ENCODE measurements at places on chromosomes 1 and 21. TPM values are rescaled to one million over a fixed set of nuclear protein-coding genes. Genes with fewer than 3 reads are reported as not detected.
A peak's percentile ranks its signal among the peaks of the same experiment; 100 is the strongest.

DNA sequence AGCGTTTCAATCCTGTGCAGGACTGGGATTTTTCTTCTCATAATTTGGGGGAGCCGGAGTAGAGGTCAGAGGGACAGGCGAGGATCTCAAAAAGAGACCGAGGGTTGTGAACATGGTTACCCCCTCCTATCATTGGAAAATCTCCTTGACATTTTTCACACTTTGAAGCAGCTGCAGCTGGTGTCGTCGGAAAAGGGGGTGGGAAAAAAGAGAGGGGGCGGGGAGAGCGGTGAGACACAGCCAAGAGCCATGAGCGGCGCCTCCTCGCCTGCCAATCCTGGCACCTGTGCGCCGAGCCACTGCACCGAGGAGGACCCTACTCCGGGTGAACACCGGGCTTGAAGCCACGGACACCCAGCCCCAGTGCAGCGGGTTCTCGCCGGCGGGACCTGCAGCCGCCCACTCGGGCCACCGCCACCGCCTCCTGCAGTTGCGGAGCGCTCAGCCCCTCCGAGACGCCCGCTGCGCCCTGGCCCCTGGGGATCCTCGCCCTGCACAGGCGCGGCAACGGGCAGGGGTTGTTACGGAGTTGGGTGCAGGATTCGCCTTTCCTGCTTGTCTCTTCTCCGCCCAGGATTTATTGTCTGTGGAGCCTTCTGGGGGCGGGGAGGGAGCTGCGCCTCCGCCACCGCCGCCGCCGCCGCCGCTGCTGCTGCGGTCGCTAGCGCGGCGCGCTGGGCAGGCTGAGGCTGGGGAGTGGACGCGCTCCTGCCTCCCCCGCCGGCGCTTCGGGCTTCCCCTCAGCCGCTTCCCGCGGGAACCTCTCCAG is at the start of gene LRRC7:
Gene LRRC7 (plus strand): TSS at position 271 of the 769 bp plus-strand sequence. CDS start 718 bp downstream, outside the sequence.
- peaks cover 21% of the 10 kb centered on the region for H3K4me1 ChIP-seq
- H3K27me3 ChIP-seq, result peaks cover 72% of the 10 kb centered on the region
- DNase-seq, result no peak
- H3K36me3 ChIP-seq, result no peaks in the 10 kb centered on the region
- peak within 1 kb of the TSS; percentile 29 for H3K27ac ChIP-seq

DNA sequence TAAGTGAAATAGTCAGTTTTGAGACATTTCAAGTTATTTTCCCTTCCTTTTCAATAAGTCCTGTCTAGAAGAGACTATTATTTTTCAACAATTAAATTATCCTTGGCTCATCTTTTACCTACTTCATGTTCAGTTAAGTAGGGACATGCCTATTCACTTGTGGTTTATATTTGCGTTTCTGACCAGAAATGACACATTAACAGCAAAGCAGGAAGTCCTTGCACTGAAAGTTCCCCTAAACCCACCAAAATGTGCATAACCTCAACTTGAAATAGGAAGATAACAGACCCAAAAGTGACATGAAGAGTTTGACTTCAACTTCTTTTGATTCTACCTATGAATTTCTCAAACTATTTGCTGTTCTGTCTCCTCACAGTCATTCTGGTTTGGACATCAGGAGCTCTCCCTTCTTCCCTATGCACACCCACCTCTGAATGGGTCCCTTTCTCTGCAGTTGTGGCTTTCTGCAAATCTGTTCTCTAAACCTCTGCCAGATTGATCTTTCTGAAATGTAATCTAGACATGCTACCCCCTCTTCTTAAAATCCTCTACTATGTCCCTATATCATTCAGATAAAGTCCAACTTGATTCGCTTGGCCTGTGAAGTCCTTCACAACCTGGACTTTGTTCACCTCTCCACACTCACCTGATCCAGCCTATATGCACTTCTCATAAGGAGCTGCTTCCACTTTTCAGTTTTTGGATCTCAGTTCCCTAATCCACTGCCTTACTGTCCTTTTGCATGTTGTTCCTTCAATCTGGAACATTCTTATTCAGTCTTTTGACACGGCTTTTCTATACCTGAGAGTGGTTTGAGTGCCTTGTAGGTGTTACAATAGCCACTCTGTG is 661.5 kb upstream of the ADGRL4 start:
- no peaks in the 10 kb centered on the region for H3K27me3 ChIP-seq
- H3K36me3 ChIP-seq, result no peaks in the 10 kb centered on the region
- no peak for DNase-seq
- no peak overlapping the region for H3K27ac ChIP-seq
- H3K4me1 ChIP-seq, result no peaks in the 10 kb centered on the region
- H3K4me3 ChIP-seq, result no peak overlapping the region

GRCh38 chr1:231625975-231626534 is 535 bp upstream of the DISC1 start:
- peak overlapping the region; percentile 90 for H3K27ac ChIP-seq
- no peaks in the 10 kb centered on the region for H3K27me3 ChIP-seq
- peaks cover 22% of the 10 kb centered on the region for H3K4me1 ChIP-seq
- DNase-seq, result no peak

- peak overlapping the region; percentile 81 for H3K4me3 ChIP-seq
- no peaks in the 10 kb centered on the region for H3K36me3 ChIP-seq
- H3K27ac ChIP-seq, result peak overlapping the region; percentile 95
- no peaks in the 10 kb centered on the region for H3K27me3 ChIP-seq
Measured at GRCh38 chr1:150362721-150363425, 1.1 kb upstream of the RPRD2 start.

- H3K27me3 ChIP-seq, result no peaks in the 10 kb centered on the region
- H3K27ac ChIP-seq, result peak overlapping the region; percentile 71
- no peaks in the 10 kb centered on the region for H3K36me3 ChIP-seq
- DNase-seq, result no peak
Measured at GRCh38 chr21:38741092-38741949, 64.4 kb upstream of the ETS2 start.

DNA sequence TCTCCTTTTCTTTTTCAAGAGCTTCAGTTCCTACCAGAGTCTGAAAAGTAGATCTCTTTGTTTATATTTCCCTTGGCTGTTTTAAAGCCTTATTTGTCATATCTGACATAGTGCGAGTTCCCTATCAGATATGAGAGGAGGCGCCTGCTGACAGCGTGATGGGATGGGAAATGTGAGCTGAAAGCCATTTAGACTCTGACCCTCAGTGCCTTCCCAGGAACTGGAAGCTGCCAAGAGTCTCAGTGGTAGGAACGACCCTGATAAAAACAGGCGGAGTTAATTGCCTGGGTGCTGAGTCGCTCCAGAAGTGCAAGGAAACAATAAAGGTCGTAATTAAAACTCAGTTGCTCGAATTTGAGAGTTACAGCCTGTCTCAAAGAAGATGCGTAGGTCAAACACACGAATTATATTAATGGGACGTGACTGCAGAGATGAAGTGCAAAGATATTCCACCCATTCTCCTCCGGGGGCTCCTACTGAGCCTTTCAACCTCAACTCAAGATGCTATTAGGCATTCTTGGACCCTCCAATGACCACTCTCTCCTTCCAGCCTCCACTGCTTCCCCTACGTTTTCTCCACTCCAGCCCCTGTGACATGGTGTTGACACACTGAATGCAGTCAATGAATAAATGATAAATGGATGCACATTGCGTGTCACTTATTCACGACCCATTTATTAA is 84.6 kb downstream of the KAZN start:
- DNase-seq, result no peak
- H3K27me3 ChIP-seq, result no peaks in the 10 kb centered on the region
- H3K4me1 ChIP-seq, result no peaks in the 10 kb centered on the region
- H3K27ac ChIP-seq, result no peak overlapping the region

GRCh38 chr1:89688607-89689006 is 55.7 kb downstream of the LRRC8C start:
- no peaks in the 10 kb centered on the region for H3K36me3 ChIP-seq
- no peak overlapping the region for H3K27ac ChIP-seq
- peaks cover 17% of the 10 kb centered on the region for H3K4me1 ChIP-seq

- peaks cover 4% of the 10 kb centered on the region for H3K4me1 ChIP-seq
- no peak overlapping the region for H3K4me3 ChIP-seq
- no peak overlapping the region for H3K27ac ChIP-seq
- peaks cover 24% of the 10 kb centered on the region for H3K27me3 ChIP-seq
Measured at GRCh38 chr1:17209430-17209829, 4.5 kb downstream of the PADI1 start.

DNA sequence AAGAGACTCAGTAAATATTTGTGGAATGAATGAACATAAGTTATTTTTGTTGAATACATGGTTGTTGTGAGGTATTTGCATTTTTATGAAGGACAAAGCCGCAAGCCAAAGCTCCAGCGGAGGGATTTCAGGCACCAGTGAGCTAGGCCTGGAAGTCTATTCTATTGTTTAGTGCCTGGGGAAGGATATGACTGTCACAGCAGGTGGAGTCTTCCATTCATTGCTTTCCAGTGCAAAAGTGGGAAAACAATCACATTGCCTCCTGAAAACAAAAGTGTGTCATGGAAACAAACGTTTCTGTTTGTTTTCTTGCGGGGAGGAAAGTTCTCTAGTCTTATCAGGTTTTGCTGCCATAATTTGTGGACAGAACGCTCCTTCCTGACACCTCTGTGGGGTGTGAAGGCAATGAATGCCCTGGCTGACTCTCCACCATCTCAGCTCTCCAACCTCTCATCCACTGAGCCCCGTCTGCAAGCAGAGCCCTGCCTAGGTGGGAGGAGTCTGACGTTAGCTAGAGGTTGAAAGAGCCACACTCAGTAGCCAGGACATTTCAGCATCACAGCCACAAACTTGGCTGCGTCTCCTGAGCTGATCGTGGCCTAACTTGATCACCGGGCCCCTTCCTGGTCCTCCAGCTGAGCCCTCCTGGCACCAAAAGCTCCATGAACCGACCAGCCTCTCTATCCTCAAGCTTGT is 739.1 kb downstream of the MATN1 start:
- peak; percentile 27 for DNase-seq
- peaks cover 8% of the 10 kb centered on the region for H3K27me3 ChIP-seq
- no peaks in the 10 kb centered on the region for H3K36me3 ChIP-seq

PRAMEF11 gene
- not detected for total RNA-seq

GRCh38 chr1:30335997-30336390 is 387.4 kb downstream of the MATN1 start:
- H3K27me3 ChIP-seq, result peaks cover 2% of the 10 kb centered on the region
- no peaks in the 10 kb centered on the region for H3K4me1 ChIP-seq
- no peak overlapping the region for H3K4me3 ChIP-seq
- DNase-seq, result no peak

OR2T33 gene
- not detected for total RNA-seq

DAB1 gene
- total RNA-seq, result 1.2 TPM

DNA sequence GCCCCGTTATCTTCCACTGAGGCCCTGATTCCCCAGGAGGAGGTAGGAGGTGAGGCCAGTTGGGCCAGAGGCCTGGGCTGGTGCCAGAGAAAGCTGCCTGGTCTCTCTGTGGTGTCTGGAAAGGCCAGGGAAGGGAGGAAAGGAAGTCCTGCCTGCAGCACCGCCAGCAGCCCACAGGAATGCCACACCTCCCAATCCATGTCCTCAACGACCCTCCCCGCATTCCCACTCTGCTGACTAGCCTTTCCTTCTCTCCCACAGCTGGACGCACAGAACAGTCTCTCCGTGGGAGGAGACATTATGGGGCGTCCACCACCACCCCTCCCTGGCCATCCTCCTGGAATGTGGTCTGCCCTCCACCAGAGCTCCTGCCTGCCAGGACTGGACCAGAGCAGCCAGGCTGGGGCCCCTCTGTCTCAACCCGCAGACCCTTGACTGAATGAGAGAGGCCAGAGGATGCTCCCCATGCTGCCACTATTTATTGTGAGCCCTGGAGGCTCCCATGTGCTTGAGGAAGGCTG is 18.0 kb downstream of the CSF1 start:
- peaks cover 29% of the 10 kb centered on the region for H3K4me1 ChIP-seq
- peak overlapping the region; percentile 72 for H3K27ac ChIP-seq
- DNase-seq, result peak; percentile 36
- H3K27me3 ChIP-seq, result no peaks in the 10 kb centered on the region

ACKR1 gene
- 9.6 TPM for total RNA-seq

SEC16B gene
- 12.3 TPM for total RNA-seq

RIMKLA gene
- total RNA-seq, result 7.1 TPM

DNA sequence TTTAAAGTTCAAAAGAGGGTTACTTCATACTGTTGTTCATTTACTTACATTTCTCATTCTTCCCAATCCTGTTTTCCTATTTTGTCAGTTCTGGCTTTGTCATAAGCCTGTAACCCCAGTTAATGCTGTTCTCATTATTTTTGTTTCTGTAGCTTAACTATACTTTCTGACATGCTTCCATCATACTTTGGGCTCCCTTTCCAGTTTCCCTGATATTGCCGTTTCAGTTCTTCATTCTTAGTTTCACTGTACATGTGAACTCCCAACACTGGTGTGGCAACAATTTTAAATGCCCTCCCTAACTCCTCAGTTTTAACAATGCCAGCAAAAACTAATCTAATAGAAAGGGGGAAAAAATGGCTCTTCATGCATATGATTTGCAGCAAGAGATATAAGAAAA is 456.7 kb downstream of the LMO4 start:
- no peaks in the 10 kb centered on the region for H3K4me1 ChIP-seq
- no peaks in the 10 kb centered on the region for H3K27me3 ChIP-seq
- DNase-seq, result no peak
- no peaks in the 10 kb centered on the region for H3K36me3 ChIP-seq
- no peak overlapping the region for H3K27ac ChIP-seq
- H3K4me3 ChIP-seq, result no peak overlapping the region

- no peak overlapping the region for H3K27ac ChIP-seq
- no peaks in the 10 kb centered on the region for H3K27me3 ChIP-seq
- no peaks in the 10 kb centered on the region for H3K4me1 ChIP-seq
- H3K36me3 ChIP-seq, result no peaks in the 10 kb centered on the region
- H3K4me3 ChIP-seq, result no peak overlapping the region
- DNase-seq, result no peak
Measured at GRCh38 chr1:98693385-98693784, 31.9 kb downstream of the SNX7 start.

DNA sequence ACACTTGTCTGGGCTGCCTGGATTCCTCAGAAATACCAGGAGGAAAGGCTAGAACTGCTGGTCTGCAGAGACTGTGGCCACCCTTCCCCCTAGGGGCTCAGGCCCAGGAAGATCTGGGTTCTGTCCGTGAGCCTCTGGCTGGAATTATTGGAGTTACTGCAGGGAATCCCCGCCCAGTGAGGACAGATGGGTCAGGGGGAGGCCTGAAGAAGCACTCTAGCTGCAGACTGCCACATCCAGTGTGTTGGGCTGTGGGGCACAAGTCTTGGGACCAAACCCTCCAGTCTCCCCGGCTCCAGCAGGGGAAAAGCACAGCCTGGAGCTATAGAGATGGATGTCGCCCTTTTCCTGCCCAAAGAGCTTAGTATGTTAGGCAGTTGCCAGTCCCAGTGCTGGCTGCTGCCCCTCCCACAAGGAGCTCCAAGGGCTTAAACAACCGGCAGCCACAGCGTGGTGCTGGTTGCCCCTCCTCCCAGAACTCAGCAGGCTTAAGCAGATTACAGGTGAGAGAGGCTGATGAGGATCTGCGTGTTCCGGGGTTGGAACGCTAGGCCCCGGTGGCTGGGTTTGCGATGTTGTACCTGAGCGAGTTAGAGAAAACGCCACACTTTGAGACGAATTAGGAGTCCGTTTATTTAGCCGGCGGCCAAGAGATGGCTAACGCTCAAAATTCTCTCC is 255.5 kb upstream of the LRRC7 start:
- H3K27me3 ChIP-seq, result no peaks in the 10 kb centered on the region
- no peaks in the 10 kb centered on the region for H3K4me1 ChIP-seq
- no peaks in the 10 kb centered on the region for H3K36me3 ChIP-seq
- H3K4me3 ChIP-seq, result no peak overlapping the region
- no peak for DNase-seq

Data from transverse colon (tissue), 4 donors.